ENCODE measurements at places on chromosomes 6 and 20. TPM values are rescaled to one million over a fixed set of nuclear protein-coding genes. Genes with fewer than 3 reads are reported as not detected.

NOX3 gene
- not detected for total RNA-seq

SRC gene
- total RNA-seq: 6.5 TPM

USP49 gene
- 6.2 TPM for total RNA-seq

OSTM1 gene
- total RNA-seq: 25.2 TPM

PLA2G7 gene
- total RNA-seq: not detected

GPR63 gene
- 1.2 TPM for total RNA-seq

FAM209B gene
- 0.45 TPM for total RNA-seq

GPR6 gene
- not detected for total RNA-seq

SF3B5 gene
- total RNA-seq: 167 TPM

HUS1B gene
- total RNA-seq: 1.8 TPM

SSTR4 gene
- total RNA-seq: not detected

NXT1 gene
- 34.8 TPM for total RNA-seq

KHDC1L gene
- not detected for total RNA-seq

SRMS gene
- not detected for total RNA-seq
